ENCODE measurements at places on chromosomes 16 and 17. TPM values are rescaled to one million over a fixed set of nuclear protein-coding genes. Genes with fewer than 3 reads are reported as not detected.
A peak's percentile ranks its signal among the peaks of the same experiment; 100 is the strongest.

DNA sequence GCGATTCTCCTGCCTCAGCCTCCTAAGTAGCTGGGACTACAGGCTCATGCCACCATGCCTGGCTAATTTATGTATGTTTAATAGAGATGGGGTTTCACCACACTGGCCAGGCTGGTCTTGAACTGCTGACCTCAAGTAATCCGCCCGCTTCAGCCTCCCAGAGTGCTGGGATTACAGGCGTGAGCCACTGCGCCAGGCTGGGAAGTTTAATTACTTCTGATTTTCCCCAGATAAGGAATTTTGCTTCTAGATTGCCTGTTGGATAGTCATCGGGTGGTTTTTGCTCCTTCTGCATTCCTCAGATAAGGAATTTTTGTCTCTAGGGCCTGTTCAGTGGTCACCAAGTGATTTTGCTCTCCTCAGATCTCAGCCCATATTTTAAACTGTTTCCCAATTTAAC lies 112.5 kb downstream of the MAP2K4 start:
- peaks cover 45% of the 10 kb centered on the region for H3K36me3 ChIP-seq
- no peaks in the 10 kb centered on the region for H3K4me1 ChIP-seq
- DNase-seq, result no peak
- H3K4me3 ChIP-seq, result no peak overlapping the region
- no peak overlapping the region for H3K27ac ChIP-seq

- 0 out of 2 replicates have a peak overlapping the region, but pooled peaks have one; percentile 6 for H3K4me3 ChIP-seq
- H3K27ac ChIP-seq, result peak overlapping the region; percentile 76
Observed at GRCh38 chr17:72422505-72423285, 301.9 kb downstream of the SOX9 start.

- H3K27me3 ChIP-seq, result no peaks in the 10 kb centered on the region
- no peak overlapping the region for H3K27ac ChIP-seq
- no peaks in the 10 kb centered on the region for H3K36me3 ChIP-seq
- peaks cover 4% of the 10 kb centered on the region for H3K4me1 ChIP-seq
- no peak overlapping the region for H3K4me3 ChIP-seq
- no peak for DNase-seq
Observed at GRCh38 chr16:49524216-49524946, 150.8 kb downstream of the C16orf78 start.

GRCh38 chr17:59378675-59379074 lies 47.2 kb downstream of the YPEL2 start:
- no peak overlapping the region for H3K4me3 ChIP-seq
- H3K36me3 ChIP-seq, result no peaks in the 10 kb centered on the region
- H3K27ac ChIP-seq, result peak overlapping the region; percentile 14
- DNase-seq, result peak; percentile 78
- H3K4me1 ChIP-seq, result peaks cover 28% of the 10 kb centered on the region
- H3K27me3 ChIP-seq, result no peaks in the 10 kb centered on the region

GRCh38 chr16:81204798-81205680 lies 33.5 kb upstream of the BCO1 start:
- DNase-seq, result no peak
- no peak overlapping the region for H3K4me3 ChIP-seq
- no peaks in the 10 kb centered on the region for H3K27me3 ChIP-seq
- H3K36me3 ChIP-seq, result no peaks in the 10 kb centered on the region

DNA sequence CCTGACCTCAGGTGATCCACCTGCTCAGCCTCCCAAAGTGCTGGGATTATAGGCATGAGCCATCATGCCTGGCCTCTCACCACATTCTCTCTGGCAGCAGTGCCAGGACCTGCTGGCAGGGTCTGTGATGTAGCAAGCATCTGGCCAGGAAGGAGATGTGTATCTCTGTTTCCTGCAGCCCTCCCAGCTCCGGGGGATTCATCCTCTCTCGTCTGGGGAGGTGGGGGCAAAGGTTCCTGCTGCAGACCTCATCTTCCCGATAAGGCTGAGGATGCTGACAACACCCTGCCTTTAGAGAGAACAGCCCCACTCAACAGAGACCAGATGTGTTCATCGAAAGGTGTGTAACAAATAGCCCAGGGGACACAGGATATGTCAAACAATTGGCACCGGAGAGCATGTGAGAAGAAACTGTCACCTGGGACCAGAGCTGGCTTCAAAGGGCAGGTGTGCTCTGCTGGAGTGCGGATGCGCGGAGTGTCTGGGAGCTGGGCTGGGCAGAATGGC lies 54.8 kb upstream of the SEC14L1 start:
- peaks cover 20% of the 10 kb centered on the region for H3K36me3 ChIP-seq
- H3K4me1 ChIP-seq, result peaks cover 13% of the 10 kb centered on the region
- no peak for DNase-seq
- H3K27ac ChIP-seq, result no peak overlapping the region
- H3K4me3 ChIP-seq, result no peak overlapping the region

- H3K36me3 ChIP-seq, result no peaks in the 10 kb centered on the region
- no peak overlapping the region for H3K27ac ChIP-seq
- no peak overlapping the region for H3K4me3 ChIP-seq
- no peak for DNase-seq
- H3K4me1 ChIP-seq, result no peaks in the 10 kb centered on the region
- no peaks in the 10 kb centered on the region for H3K27me3 ChIP-seq
Observed at GRCh38 chr17:3923466-3924190, 7.4 kb upstream of the P2RX1 start.

DNA sequence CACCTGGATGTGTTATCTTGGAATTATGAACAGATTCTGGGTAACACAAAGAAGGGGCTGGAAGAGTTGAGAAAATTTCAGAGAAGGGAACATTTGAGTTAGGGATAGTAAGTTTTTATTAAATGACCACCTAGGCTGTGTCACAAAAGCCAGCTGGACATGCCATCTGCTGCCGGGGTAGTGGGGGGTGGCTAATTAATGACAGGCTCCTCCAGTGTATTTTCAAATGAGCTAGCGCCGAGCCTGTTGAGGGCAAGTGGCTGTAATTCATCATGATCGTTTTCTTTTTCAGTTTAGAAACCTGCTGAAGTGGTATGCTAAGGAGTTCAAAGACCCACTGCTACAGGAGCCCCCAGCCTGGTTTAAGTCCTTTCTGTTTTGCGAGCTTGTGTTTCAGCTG lies 6.2 kb downstream of the TMEM97 start:
- peaks cover 44% of the 10 kb centered on the region for H3K36me3 ChIP-seq
- no peaks in the 10 kb centered on the region for H3K27me3 ChIP-seq
- peaks cover 3% of the 10 kb centered on the region for H3K4me1 ChIP-seq
- H3K4me3 ChIP-seq, result no peak overlapping the region
- no peak overlapping the region for H3K27ac ChIP-seq

DNA sequence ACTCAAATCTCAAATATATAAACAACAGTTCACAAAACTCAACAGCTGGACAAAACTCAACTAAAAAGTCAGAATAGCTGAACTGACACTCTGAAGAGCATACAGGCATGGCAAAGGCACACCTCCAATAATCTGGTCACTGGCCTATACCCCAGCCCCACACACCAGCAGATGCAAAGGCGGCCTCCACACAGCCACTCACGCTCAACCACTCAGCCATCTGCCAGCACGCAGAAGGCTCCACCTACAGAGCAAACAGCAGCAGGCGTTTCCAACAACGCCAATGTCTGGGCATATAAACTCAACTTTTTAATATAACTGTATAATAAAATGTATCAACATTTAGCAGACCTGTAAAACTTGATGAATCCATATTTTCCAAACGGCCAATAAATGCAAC lies 17.2 kb downstream of the USP7 start:
- H3K36me3 ChIP-seq, result peaks cover 3% of the 10 kb centered on the region
- no peak for DNase-seq
- no peak overlapping the region for H3K27ac ChIP-seq
- peaks cover 8% of the 10 kb centered on the region for H3K4me1 ChIP-seq
- no peak overlapping the region for H3K4me3 ChIP-seq
- H3K27me3 ChIP-seq, result no peaks in the 10 kb centered on the region

GRCh38 chr17:17811381-17812210 lies 25.2 kb downstream of the SREBF1 start:
- 0 out of 2 replicates have a peak, but pooled peaks cover 4% of the 10 kb centered on the region for H3K4me1 ChIP-seq
- no peak overlapping the region for H3K27ac ChIP-seq
- H3K4me3 ChIP-seq, result no peak overlapping the region
- H3K36me3 ChIP-seq, result peaks cover 60% of the 10 kb centered on the region

DNA sequence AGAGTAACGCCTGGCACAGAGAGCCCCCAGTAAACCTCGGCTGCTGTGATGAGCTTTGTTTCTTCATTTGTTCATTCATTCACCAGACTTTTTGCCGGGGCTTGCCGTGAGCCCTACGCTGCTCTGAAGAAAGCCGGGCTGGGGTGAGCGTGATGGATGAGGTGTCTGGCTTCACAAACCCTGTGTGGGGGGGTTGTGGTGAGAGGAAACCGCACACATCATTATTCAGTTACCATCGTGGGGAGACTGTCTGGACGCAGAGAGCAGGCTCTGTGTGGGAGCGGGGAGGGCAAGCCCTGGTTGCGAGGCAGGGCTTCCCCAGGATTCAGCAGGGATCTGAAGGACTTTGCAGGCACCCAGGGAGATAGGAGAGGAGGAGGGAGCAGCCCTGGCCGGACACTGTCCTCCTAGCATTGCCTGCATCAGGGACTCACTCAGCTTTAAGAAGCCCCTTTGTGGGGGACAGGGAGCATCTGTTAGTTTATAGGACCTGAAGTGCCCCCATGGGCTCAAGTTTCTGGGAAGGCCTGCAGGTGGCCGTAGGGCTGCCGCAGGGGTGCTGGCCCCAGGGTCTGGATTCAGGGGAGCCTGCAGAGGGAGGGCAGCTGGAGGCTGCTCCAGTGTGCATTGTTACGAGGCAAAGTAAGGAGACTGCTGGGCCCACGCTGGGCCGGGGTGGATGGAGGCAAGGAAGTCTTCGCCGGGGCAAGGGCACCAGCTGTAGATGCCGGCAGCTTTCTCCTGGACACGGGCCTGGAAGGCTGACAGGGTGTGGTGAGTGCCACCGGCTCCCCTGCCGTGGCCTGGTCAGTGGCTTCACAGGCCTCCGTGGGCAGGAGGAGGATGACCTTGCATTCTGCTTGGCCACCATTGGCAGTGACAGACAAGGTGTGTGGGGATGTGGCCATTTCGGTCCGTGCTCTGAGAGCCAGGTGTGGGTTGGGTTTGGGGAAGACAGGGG lies 334.5 kb downstream of the SEC14L1 start:
- no peak overlapping the region for H3K27ac ChIP-seq
- peaks cover 100% of the 10 kb centered on the region for H3K4me1 ChIP-seq
- DNase-seq, result peak; percentile 79
- H3K36me3 ChIP-seq, result peaks cover 2% of the 10 kb centered on the region

KCNJ12 gene
- not detected for total RNA-seq

FGF11 gene
- total RNA-seq, result not detected

KRTAP9-2 gene
- total RNA-seq, result not detected

ZG16B gene
- 0.53 TPM for total RNA-seq

NLRP1 gene
- 49.3 TPM for total RNA-seq

HIC1 gene
- 28.8 TPM for total RNA-seq

NAGS gene
- 2.8 TPM for total RNA-seq

Data from SJSA1 (cell line).